Smooth muscle cell of the coronary artery (primary cell): ENCODE measurements at places on chromosomes 6 and 20. TPM values are rescaled to one million over a fixed set of nuclear protein-coding genes. Genes with fewer than 3 reads are reported as not detected.

Gene ETV7
- 0.75 and 2.8 TPM in 2 replicates for total RNA-seq

Gene RAD21L1
- not detected in 2 replicates for total RNA-seq

Gene DBNDD2
- total RNA-seq: 0.83 and 1.1 TPM in 2 replicates

Gene PTCRA
- total RNA-seq: 0.53 TPM in 1 of 2 replicates, not detected in the other

Gene ZKSCAN3
- total RNA-seq: 4.6 and 5.2 TPM in 2 replicates

Gene DLK2
- 0.23 and 0.47 TPM in 2 replicates for total RNA-seq

Gene FKBP1A
- 102 and 160 TPM in 2 replicates for total RNA-seq

Gene SPEF1
- total RNA-seq: 0.08 and 0.12 TPM in 2 replicates

Gene GFRA4
- not detected in 2 replicates for total RNA-seq

Gene NKX2-4
- total RNA-seq: under 0.01 TPM in 1 of 2 replicates, not detected in the other

Gene EDN1
- 2.3 and 312 TPM in 2 replicates for total RNA-seq

Gene MICB
- total RNA-seq: 5.5 and 8.8 TPM in 2 replicates

Gene UNC5CL
- total RNA-seq: under 0.01 and 0.12 TPM in 2 replicates

Gene GSTA5
- total RNA-seq: not detected in 2 replicates

Gene MOXD1
- 1.4 and 81.2 TPM in 2 replicates for total RNA-seq

Gene GSTA2
- not detected in 2 replicates for total RNA-seq

Gene NKX2-2
- not detected in 2 replicates for total RNA-seq

Gene SLC17A9
- total RNA-seq: 2.5 and 20.9 TPM in 2 replicates

Gene TMEM244
- total RNA-seq: not detected in 2 replicates

Gene OR2H2
- not detected in 2 replicates for total RNA-seq

Gene FRK
- 0.47 and 2.0 TPM in 2 replicates for total RNA-seq
